ENCODE measurements at places on chromosomes 7 and 10.

GRCh38 chr10:100506596-100507356, 12.9 kb downstream of the SEC31B start:
- H3K27ac ChIP-seq = peak overlapping the region; percentile 89
- H3K27me3 ChIP-seq = no peaks in the 10 kb centered on the region
- peaks cover 65% of the 10 kb centered on the region for H3K36me3 ChIP-seq
- no peak for DNase-seq
- H3K4me1 ChIP-seq = peaks cover 60% of the 10 kb centered on the region

DNA sequence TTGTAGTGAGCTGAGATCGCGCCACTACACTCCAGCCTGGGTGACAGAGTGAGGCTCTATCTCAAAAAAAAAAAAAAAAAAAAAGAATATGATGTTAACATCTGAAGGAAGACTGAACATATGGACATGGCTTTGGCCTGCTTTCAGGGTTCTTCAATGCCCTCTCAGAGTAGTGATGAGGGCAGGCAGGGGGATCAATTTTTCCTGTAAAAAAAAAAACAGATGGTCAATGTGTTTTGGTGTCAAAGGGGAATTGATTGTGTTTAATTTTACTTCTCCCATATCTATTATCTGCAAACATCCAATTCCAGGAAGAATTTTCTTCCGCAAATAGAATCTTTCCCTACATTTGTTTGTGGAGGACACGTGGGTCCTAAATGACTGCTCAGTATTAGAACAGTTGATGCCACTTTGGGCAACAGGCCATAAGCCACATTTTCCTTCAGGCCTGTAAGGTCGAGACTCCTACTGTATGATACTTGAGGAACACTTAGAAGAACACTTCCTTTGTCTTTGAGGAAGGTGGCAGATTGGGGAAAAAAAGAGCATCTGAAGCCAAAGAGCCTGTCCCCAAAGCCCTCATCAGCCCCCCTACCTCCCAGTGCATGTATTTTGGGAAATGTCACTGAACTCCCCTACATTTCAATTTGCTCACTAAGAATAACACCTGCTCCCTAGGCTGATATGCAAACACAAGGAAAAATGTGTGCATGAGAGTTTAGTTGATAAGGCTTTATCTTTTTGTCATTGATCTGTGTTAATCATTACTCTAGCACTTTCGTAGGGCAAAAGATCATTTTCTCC, 28.3 kb downstream of the MGAM2 start:
- no peak overlapping the region for H3K27ac ChIP-seq
- no peaks in the 10 kb centered on the region for H3K36me3 ChIP-seq
- DNase-seq = no peak
- H3K4me3 ChIP-seq = no peak overlapping the region
- H3K27me3 ChIP-seq = no peaks in the 10 kb centered on the region
- H3K4me1 ChIP-seq = no peaks in the 10 kb centered on the region

- peaks cover 26% of the 10 kb centered on the region for H3K36me3 ChIP-seq
- peaks cover 24% of the 10 kb centered on the region for H3K4me1 ChIP-seq
- H3K4me3 ChIP-seq = no peak overlapping the region
- peak; percentile 56 for DNase-seq
Measured at GRCh38 chr10:69407621-69408301, 9.0 kb downstream of the TACR2 start.

DNA sequence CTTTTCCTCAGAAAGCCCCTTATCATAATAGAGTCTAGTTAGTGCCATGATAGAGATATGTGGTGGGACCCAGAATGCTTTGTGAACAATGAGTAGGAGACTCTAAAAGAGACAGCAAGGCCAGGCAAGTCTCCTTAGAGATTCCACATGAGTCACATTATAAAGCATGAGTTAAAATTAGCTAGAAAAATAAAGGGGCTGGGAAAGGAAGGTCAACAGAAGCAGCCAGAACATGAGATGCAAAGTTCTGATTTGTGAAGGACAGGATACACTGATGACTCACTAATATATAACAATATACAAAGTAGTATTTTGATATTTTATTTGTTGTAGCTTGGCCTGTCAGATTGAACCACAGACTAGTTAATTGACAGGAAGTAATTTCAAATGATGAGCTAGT, 25.3 kb upstream of the SNX13 start:
- H3K36me3 ChIP-seq = no peaks in the 10 kb centered on the region
- H3K27me3 ChIP-seq = peaks cover 5% of the 10 kb centered on the region
- H3K4me3 ChIP-seq = no peak overlapping the region

DNA sequence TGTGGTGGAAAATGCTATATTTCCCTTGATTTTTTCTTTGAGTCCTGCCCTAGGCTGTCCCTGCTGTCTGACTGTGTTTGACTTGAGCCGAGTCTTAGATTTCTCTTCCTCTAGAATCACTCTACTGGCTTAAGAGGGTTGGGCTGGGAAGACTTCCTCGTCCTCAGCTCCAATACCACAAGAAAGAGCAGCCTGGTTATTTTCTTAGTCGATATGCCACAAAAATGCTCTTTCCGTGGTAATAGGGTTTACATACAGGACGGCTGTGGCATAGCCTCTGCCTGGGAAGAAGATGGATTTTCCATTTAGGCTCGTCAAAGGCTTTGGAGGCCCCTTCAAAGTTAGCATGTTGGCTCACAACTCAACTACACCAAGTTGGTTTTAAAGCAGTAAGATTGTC, 212.0 kb upstream of the IGFBP3 start:
- no peak for DNase-seq
- no peaks in the 10 kb centered on the region for H3K36me3 ChIP-seq
- H3K4me3 ChIP-seq = no peak overlapping the region
- no peaks in the 10 kb centered on the region for H3K4me1 ChIP-seq
- no peak overlapping the region for H3K27ac ChIP-seq
- H3K27me3 ChIP-seq = no peaks in the 10 kb centered on the region

DNA sequence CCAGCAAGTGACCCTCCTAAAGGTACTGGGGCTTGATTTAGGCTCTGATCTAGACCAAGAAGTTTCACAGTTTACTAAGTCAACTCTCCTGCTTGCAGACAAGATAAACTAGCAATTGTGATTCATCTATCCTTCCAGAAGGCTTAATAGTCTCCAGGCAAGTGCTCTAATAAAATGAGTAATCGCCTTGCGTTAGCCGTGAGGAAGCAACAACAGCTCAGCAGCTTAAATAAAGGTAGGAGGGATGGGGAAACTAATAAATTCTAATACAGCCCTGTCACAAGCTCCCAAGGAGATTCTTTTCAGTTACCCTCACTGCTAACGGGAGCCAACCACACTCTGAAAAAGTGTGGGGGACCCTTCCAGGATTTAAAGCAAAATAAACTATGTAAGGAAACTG, 48.4 kb downstream of the FRMD4A start:
- no peaks in the 10 kb centered on the region for H3K4me1 ChIP-seq
- no peak overlapping the region for H3K4me3 ChIP-seq
- DNase-seq = no peak

DNA sequence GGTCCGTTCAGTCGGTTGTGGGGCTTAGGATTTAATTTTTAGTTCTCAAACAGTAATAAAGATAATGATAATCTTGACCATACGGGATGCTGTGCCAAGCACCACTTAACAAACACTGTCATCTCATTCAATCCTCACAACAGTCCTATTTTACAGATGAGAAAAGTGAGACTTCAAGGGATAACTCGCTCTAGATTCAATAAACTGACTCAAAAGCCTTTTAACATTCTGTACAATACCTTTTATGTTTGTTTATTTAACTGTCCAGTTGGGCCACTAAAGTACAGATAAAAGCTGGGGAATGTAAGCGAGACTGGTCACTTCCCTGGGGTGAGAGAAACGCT, 437 bp upstream of the CFAP69 start:
- peak overlapping the region; percentile 27 for H3K27ac ChIP-seq
- peak overlapping the region; percentile 87 for H3K4me3 ChIP-seq
- H3K27me3 ChIP-seq = peaks cover 45% of the 10 kb centered on the region
- peaks cover 4% of the 10 kb centered on the region for H3K36me3 ChIP-seq
- H3K4me1 ChIP-seq = peaks cover 23% of the 10 kb centered on the region

DNA sequence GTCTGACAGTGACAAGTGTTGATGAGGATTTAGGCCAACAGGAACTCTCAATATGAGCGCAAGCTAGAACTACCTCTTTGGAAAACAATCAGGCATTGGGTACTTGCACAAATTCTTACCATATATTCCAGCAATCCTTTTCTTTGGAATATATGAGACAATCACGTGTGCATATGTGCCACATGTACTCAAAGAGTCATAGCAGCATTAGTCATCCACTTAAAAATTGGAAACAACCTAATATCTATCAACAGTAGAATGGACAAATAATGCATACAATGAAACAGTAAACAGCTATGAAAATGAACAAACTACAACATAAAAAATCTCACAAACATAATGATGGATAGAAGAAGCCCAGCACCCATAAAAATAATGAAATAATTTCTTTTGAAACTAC, 179.7 kb downstream of the GLI3 start:
- H3K4me1 ChIP-seq = no peaks in the 10 kb centered on the region
- H3K27me3 ChIP-seq = peaks cover 2% of the 10 kb centered on the region
- H3K4me3 ChIP-seq = no peak overlapping the region
- H3K27ac ChIP-seq = no peak overlapping the region
- DNase-seq = no peak
- H3K36me3 ChIP-seq = no peaks in the 10 kb centered on the region

DNA sequence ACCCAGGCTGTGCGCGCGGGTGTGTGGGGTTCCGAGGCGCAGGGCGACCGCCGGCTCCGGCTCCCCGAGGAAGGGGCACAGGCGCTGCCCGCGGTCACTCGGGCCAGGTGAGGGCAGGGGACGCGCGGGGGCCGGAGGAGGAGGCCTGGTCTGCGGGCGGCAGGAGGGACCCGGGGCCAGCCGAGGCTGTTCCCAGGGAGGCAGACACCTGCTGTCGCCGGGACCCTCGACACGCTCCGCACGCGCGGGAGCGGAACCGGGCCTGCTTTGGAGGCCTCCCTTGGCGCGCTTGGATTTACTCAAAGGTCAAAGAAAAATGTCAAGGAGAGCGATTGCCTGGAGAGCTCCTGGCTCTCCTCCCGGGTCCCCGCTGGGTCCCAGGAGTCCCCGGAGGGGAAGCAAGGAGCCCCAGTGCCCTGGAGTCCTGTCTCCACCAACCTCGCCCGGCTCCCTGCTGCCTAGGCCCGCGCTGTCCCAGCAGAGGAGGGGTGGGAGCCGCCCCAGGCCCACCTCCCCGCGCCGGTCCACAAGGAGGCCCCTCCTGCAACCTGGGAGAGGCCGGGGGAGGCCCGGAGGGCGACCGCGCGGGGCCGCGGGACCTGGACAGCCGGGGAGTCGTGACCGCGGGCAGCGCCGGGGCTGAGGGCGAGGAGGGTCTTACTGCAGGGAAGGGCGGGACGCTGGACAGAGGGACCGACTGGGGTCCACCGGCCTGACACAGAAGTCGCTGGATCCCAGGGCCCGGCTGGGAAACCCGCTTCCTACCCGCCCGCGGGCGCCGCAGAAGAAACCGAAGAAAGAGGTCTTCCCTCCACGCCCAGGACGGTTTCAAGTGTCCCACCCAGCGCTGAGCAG, 348.9 kb downstream of the DNAJB6 start:
- H3K4me3 ChIP-seq = no peak overlapping the region
- peaks cover 24% of the 10 kb centered on the region for H3K4me1 ChIP-seq
- H3K36me3 ChIP-seq = no peaks in the 10 kb centered on the region
- no peak overlapping the region for H3K27ac ChIP-seq

GRCh38 chr7:80736371-80737125, 98.1 kb downstream of the CD36 start:
- no peaks in the 10 kb centered on the region for H3K36me3 ChIP-seq
- H3K27me3 ChIP-seq = no peaks in the 10 kb centered on the region
- no peak overlapping the region for H3K4me3 ChIP-seq
- DNase-seq = no peak

GRCh38 chr7:14104861-14105260, 115.4 kb upstream of the ETV1 start:
- no peak for DNase-seq
- H3K4me1 ChIP-seq = no peaks in the 10 kb centered on the region
- no peak overlapping the region for H3K4me3 ChIP-seq

- no peak overlapping the region for H3K27ac ChIP-seq
- no peaks in the 10 kb centered on the region for H3K27me3 ChIP-seq
- no peak for DNase-seq
- H3K36me3 ChIP-seq = peaks cover 29% of the 10 kb centered on the region
- no peak overlapping the region for H3K4me3 ChIP-seq
- H3K4me1 ChIP-seq = peaks cover 6% of the 10 kb centered on the region
Measured at GRCh38 chr7:98168904-98169621, 42.2 kb upstream of the BHLHA15 start.

GRCh38 chr7:142384493-142384922, 126.7 kb upstream of the PRSS58 start:
- H3K4me1 ChIP-seq = peaks cover 23% of the 10 kb centered on the region
- peak overlapping the region; percentile 68 for H3K4me3 ChIP-seq
- H3K27ac ChIP-seq = peak overlapping the region; percentile 90
- H3K36me3 ChIP-seq = no peaks in the 10 kb centered on the region
- H3K27me3 ChIP-seq = no peaks in the 10 kb centered on the region
- peak; percentile 54 for DNase-seq

DNA sequence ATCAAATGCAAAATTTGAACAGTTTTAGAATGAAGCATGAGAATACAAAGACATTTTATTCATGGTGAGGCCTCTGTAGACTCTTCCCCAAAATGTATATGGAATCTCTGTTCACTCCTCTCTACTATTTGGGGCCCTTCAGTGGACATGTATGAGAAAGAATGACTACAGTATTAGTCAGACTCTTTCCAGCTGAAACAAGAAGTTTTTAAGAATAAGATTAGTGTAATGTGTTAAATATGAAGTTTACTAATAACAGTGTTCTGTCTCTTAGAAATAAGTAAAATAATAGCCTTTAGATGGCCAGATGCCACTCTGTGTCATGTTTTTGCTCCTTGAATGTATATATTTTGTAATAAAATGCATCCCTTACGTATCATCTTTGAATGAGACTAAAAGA, 585.6 kb downstream of the SUGCT start:
- H3K36me3 ChIP-seq = no peaks in the 10 kb centered on the region
- no peak overlapping the region for H3K27ac ChIP-seq
- no peak overlapping the region for H3K4me3 ChIP-seq
- DNase-seq = no peak
- no peaks in the 10 kb centered on the region for H3K27me3 ChIP-seq
